ENCODE measurements at places on chromosomes 5 and 9.

DNA sequence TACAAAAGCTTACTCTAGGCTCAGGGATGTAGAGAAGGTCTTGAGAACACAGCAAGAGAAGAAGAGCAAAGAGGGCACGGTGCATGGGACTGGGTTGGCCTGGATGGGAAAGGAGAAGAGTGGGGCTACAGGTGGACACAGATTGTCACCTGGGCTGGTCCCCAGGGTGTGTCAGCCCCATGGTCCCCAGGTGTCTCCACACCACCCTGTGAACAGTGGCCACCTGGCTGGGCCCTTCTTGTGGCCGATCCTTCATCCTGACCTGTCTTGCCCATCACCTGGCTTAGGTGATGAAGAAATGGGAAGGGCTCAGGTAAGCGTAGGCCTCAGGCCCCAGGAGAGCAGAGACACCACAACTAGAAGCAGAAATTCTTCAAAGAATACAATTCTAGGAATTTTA, 188.9 kb downstream of the TENT4A start:
- DNase-seq = no peak

GRCh38 chr5:61301341-61302199, 30.5 kb upstream of the ZSWIM6 start:
- peak; percentile 96 for DNase-seq

DNA sequence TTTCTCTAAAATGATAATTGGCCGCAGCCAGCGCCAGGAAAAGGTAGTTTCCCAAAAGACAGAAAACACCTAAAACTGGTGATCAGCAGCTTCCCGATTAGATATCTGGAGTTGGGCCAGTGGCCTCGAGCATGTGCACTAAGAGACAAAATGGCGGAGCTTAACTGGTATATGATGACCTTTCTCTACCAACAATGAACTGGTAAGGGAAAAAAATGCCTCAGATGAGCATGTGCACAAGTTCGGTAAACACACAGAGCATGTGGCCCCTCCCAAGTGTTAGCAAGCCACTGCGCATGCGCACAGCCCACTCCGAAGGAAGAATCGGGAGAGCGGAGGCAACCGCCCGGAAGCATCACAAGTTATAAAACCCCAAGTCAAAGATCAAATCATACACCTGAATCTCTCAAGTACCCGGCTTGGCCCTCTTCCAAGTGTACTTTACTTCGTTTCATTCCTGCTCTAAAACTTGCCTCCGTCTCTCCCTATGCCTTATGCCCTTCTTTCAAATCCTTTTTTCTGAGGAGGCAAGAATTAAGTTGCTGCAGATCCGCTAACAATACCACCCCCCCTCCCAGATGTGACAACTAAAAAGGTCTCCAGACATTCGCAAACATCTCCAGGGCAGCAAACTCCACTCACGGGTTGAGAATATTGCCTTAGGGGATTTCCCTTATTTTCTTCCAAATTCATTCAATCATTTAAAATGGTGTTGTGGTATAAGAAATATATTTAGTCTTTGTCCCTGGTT, 15.0 kb upstream of the PTBP3 start:
- peak; percentile 64 for DNase-seq

- no peak for DNase-seq
These were observed 171.8 kb downstream of the PDE4D start for GRCh38 chr5:59721741-59722140.

DNA sequence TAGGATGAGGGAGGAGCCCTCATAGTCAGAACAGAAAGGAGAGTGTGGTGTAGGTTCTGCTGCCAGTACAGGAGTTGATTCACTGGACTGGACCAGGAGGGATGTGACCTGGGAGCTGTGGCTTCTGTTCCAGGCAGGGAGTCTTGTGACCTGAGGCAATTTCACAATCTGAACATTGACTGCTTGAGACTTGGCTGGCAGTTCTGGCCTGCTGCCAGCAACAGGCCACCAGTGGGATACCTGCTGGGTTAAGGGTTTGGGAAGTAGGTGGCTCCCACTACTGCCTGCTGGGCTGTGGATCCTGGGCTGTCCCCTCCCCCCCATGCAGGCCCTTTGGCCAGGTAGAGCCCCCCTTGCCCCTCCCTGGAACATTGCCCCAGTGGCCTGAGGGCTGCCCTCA, 268.6 kb upstream of the ARRDC3 start:
- DNase-seq = peak; percentile 9

- no peak for DNase-seq
These were observed 25.1 kb downstream of the PAPPA start for GRCh38 chr9:116178481-116179211.

GRCh38 chr9:137308057-137308619, 6.1 kb upstream of the NRARP start:
- no peak for DNase-seq

DNA sequence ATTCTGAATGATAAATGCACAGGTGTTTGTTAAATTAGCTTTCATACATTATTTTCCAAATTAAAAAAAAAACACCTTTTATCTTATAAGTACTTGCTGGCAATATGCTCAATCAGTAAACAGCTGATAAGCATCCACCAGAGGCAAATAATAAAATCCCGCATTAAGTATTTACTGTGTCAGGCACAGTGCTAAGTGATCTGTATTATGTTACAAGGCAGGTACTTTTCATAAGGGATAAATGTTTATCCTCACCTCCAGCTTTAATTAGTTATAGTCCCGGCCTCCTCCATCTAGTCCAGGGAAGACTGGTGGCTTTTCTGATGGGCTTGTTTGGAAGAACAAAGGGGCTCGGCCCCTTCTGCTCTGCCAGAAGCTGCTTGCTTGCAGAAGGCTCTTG, 40.1 kb downstream of the PFDN1 start:
- DNase-seq = no peak

- DNase-seq = no peak
These were observed 51.4 kb upstream of the OLFM1 start for GRCh38 chr9:135035781-135036760.

DNA sequence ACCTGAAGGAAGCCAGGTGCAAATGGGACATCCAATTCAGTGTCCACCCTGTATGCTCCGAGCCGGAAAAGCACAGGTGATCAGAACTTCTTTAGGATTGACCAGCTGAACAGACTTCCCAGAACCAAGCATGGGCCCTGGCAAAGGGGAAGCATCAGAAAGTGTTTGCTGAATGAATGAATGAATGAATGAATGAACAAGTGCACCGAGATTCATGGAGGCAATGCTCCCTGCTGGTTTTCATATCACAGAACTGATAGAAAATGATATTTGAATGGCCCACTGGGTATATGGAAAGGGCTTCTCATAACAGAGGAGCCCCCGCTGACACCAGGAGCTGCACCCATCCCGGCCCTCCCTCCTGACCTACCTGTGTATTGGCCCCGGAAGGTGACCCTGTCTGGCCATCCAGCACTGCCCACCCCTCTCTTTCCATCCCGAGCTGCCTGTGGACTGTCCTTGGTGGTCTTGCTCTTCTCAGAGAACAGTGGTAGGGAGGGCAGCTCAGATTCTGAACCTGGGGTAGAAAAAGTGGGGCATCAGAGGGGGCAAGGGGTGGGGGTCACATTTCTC, 15.9 kb downstream of the ORM2 start:
- DNase-seq = no peak

- DNase-seq = no peak
These were observed 120.7 kb upstream of the ERCC6L2 start for GRCh38 chr9:95754533-95755420.

DNA sequence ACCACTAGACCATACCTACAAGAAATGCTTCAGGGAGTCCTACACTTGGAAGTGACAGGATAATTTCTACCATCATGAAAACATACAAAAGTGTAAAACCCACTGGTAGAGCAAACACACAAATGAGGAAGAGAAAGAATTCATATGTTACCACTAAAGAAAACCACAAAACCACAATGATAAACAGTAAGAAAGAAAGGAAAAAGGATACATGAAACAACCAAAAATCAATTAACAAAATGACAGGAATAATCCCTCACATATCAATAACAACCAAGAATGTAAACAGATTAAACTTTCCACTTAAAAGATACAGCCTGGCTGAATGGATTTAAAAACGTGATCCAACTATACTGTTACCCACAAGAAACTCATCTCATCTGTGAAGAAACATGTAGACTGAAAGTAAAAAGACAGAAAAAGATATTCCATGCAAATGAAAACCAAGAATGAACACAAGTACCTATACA, 83.4 kb downstream of the LPAR1 start:
- DNase-seq = no peak

DNA sequence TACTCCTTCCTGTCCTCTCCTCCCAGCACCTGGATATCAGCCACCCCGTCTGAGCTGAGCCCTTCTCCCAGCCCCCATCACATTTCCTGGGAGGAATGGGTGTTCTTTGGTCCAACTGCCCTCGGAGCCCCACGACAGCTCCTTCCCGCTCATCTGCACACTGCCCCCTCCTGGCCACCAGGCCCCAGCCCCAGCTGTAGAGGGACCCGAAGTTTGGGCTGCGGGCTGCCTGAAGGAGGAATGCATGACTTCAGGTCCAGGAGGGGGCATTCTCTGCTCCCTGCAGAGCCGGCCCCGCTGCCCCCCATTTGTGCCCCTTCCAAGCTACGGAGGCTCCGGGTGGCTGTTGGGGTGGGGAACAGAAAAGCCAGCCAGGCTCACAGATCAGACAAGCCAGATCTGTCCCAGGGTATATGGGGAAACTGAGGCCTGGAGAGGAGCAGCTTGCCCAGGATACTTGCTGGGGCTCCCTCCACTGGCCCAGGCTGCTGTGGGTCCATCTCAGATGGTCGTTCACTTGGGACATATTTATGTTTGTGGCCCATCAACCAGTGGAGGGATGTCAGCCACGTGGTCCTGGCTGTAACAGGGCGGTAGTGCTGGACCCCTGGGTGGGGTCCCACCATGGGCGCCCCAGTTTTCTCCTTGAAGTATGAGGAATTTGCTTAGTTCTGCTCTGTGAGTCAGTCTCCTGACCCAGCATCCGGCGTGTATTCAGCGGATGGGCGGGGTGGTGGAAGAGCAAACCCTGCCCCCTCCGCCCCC, 33.1 kb downstream of the DAB2IP start:
- peak; percentile 21 for DNase-seq

DNA sequence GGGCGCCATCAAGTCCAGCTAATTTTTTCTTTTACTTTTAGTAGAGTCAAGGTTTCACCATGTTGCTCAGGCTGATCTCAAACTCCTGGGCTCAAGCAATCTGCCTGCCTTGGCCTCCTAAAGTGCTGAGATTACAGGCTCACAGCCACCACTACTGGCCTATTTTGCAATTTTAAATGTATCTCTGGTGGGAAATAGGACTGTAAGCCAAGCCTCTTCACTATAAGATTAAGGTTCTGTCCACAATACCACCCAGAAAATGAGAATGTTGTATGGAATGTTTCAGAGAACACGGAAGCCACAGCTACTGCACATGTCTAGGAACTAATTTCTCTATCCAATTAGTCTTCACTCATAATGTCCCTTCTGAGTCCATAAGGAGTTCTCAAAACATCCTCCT, 607.3 kb downstream of the PRELID2 start:
- DNase-seq = no peak

- DNase-seq = no peak
These were observed 41.7 kb downstream of the UNC5A start for GRCh38 chr5:176851871-176852658.

GRCh38 chr9:98603821-98604383, 104.8 kb downstream of the GABBR2 start:
- DNase-seq = peak; percentile 57

- no peak for DNase-seq
These were observed 1.3 kb upstream of the IQGAP2 start for GRCh38 chr5:76401801-76402250.

DNA sequence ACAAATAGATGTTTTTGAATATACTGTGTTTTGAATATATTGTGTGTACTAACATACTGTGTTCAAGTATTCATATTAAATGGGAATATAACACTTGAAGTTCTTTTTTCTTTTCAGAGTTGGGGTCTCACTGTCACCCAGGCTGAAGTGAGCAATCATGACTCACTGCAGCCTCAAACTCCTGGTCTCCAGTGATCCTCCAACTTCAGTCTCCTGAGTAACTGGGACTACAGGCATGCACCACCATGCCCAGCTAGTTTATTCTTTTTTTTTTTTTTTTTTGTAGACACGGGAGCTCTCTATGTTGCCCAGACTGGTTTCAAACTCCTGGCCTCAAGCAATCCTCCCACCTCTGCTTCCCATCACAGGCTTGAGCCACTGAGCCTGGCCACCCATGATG, 23.2 kb upstream of the AUH start:
- no peak for DNase-seq

DNA sequence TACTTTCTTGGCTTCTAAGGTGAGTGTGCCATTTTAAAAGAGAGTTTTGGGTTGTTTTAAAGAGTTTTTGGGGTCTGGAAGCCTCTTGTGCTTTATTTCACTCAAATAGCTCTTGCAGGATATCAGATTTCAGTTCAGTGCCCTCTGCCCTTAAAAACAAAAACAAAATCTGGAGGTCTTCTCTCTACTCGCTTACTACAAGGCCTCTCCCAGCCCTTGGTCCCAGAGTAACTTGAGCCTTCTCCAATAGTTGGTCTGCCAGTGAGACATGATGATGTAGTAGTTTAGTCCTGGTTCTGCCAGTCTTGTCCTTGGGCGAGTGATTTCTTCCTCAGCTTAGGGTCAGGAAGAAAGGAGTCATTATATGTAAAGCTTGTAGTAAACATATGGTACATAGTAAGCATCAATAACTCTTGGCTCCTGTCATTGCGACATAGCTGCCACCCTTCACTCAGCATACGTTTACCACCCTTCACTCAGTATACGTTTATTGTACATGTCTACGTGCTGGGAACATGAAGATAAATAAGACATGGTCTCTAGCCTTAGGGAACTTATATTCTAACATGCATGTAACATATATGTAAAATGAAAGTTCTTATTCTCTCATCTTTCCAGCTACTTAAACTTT, 147.6 kb downstream of the MAN2A1 start:
- DNase-seq = no peak

DNA sequence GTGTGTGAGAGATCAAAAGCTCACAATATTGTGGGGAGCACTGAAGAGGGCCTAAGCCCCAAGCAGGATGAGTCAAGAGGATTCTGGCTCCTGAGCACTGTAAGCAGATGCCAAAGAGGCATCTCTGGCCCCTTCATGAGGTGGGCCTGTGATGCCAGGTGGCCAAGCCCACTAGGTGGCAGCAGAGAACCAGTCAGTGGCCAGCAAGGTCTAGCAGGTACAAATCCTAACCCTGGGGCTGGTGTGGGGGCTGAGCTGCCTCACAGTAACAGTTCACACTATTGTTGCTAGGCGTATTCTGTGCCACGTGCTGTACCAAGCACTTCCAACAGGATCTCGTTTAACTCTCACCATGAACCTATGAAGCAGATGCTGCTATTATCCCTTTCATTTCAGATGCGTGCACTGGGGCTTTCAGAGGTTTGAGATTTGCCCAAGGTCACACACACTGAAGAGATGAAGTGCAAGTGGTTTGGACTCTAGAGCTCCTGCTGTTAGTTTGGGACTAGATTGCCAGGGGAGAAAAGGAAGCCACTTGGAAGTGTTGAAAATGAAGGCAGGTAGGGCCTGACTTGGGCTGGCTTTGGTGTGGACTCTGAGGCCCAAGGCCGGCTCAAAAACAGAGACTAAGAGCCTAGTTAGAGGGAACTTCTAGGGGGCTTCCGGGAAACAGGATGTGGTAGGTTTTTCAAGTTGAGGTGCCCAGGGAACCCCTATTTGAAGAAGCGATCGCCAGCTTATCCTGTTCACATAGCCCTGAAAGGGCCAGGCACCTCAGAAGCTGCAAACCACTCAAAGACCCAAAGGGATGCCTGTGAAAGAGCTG, 4.4 kb upstream of the MLANA start:
- DNase-seq = peak; percentile 40
